ENCODE measurements at places on chromosomes 7 and 10.

DNA sequence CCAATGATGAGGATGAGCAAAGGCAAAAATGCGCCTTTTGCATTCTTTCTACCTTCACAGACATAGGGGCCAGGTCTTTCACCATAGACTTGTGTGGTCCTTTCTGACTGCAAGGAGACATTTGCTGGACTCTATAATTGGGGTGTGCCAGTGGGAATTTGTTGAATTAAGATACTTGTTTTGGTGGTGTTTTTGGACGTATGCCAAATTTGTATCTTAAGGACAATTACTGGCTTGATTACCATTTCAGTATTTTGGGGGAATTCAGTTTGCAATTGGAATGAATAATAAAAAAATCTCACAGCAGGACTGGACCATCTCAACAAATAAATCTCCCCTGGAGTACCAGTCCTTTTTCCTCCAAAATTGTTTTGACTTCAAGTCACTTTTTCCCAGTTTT is 47.9 kb downstream of the SND1 start:
- DNase-seq = no peak

DNA sequence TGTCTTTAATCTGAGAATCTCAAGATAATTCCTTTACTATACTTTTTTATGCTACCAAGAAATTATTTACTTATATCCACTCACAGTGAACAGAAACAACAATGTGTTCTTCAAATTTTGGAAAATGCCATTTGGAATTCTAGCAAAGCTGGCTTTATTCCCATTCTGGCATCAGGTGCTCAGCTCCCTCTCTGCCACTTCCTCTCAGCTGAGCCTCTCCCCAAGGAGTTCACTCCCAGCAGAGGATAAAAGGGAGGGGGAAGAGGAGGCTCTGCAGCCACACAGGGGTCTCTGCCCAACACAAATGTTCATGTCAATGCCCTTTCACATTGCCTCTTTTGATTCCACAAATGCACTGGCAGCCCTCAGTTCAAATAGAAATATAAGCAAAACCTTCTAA is 116.9 kb downstream of the CPEB3 start:
- DNase-seq = no peak

DNA sequence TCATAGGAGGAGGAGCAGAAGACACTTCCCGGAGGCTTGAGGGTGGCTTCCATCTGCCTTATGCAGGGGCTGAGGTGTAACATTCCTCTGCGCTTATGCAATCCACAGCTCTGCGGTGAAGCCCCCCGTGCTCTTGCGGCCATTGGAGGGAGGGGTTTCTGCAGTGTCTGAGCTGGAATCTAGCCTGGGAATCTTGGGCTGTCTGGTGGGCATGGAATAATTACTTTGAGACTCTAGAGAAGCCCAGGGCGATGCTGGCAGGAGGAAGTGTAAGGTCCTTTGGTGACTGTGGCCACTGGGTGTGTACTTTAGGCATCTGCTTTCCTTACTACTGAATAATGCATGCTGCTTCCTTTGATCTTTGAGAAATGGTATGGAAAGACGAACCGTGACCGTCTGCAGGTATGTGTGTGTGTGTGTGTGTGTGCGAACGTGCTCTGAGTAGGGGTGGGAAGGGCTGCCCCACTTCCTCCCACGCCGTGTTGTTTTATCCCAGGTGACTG is 181.0 kb downstream of the PRPF18 start:
- DNase-seq = no peak

DNA sequence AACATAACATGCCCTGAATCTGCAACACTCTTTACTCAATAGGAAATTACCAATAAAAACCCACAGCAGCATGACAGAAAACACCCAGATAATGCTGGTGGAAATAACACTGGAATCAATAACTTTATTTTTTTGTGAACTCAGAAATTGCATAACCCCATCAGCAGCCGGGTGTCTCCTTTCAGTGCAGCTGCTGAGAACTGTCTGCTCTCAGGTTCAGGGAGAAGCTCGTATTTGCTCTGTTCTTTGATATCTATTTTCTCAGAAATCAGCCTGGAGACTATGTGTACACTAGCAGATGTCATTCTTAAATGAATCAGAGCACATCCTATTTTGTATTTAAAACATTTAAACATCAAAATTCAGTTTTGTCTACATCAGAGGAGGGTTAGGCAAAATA is 506.0 kb downstream of the POM121L12 start:
- no peak for DNase-seq

DNA sequence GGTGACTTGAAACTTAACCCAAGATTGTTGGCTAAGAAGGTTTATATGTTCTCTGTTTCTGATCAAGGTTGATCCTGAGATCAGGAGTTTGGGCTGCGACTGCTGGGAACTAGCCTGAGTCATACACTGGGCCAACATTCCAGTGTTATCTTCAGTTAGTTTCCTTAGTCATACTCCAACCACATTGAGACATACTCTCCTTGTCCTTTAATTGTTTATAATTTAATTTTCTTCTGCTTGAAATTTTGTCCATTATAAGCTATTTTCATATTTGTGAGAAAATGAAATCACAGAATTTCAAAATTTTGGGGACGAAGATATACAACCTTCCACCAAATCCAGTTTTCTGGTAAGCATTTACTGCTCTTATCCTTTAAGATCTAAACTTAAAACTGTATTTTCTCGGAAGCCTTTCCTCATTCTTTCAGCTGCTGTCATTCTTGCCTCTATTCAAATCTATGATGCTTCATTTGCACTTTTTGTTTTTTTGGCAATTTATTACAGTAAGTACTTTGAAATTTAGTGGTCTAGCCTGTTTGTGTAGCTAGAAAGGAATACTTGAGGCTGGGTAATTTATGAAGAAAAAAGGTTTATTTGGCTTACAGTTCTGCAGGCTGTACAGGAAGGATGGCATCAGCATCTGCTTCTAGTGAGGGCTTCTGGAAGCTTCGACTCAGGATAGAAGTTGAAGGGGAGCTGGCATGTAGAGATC is 63.4 kb upstream of the POT1 start:
- no peak for DNase-seq

DNA sequence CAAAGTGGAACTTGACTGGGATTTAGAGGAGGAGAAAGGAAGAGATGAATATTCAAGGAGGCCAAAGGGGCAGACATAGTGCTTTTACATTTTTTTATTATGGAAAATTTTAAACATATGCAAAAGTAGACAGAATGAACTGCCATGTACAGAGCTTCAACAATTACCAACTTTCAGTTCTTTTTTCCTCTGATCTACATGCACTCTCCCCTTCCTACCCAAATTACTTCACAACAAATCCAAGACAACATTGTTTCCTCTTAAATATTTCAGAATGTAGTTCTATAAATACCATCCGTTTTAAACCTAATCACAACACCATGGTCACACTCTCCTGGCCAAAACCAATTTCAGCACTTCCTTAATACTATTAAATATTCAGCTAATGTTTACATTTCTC is 83.5 kb upstream of the FZD1 start:
- no peak for DNase-seq

- no peak for DNase-seq
Observed at GRCh38 chr10:92593619-92594588, 974 bp downstream of the KIF11 start.

DNA sequence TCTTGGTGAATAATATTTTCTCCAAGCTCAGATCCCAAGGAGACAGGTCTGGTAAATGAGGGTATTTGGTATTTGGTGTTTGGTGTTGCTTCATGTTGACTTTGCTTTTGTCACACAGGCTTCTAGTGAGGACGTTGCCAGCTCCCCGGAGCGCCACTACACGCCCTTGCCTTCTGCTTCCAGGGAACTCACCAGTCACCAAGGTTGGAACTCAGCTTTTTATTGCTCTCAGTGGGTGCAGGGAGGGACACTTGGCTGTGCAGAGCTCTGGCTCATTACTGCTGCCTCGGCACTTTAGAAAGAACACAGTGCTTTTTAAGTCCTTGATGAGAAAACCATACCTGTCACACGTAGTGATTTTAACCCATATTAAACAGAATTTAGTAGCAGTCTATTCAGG is 892.9 kb downstream of the LRMDA start:
- no peak for DNase-seq

DNA sequence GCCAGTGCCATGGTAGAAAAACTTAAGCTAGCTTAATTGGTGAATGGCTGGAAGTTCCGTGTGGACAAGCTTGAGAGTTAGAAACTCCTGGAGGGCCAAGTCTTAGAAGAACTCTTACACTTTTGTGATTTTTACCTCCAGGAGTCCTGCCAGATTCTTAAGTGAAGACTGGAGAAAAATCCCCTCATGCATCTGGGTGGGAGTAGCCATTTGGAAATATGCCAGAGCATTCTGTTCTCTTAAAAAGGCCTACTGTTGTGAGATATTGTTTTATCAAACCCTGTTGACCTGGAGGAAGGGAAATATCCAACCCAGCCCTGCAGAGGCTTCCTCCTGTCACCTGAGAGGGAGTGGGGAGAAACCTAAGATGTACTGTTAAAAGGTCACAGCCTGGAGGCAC is 17.6 kb upstream of the MCM10 start:
- DNase-seq = no peak

- DNase-seq = no peak
Observed at GRCh38 chr10:50375051-50375452, 123.7 kb upstream of the ASAH2 start.

DNA sequence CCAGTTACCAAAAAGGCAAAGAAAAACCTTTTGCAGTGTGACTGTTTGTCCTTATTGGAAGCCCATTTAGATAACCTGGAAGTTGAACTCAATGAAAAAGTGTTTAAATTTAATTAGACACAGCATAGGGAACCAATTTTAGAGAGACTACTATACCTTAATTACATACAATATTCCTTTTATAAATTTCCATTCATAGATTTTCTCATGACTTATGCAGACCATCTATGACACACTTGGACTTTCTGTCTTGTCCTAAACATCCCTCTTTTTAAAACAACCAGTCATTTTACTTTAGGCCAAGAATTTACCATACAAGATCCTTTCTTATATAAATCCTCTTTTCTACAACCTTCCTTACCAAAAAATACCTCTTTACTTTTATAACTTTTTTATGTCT is 61.6 kb downstream of the MTURN start:
- no peak for DNase-seq

- no peak for DNase-seq
Observed at GRCh38 chr10:17001297-17001744, 128.3 kb downstream of the CUBN start.

DNA sequence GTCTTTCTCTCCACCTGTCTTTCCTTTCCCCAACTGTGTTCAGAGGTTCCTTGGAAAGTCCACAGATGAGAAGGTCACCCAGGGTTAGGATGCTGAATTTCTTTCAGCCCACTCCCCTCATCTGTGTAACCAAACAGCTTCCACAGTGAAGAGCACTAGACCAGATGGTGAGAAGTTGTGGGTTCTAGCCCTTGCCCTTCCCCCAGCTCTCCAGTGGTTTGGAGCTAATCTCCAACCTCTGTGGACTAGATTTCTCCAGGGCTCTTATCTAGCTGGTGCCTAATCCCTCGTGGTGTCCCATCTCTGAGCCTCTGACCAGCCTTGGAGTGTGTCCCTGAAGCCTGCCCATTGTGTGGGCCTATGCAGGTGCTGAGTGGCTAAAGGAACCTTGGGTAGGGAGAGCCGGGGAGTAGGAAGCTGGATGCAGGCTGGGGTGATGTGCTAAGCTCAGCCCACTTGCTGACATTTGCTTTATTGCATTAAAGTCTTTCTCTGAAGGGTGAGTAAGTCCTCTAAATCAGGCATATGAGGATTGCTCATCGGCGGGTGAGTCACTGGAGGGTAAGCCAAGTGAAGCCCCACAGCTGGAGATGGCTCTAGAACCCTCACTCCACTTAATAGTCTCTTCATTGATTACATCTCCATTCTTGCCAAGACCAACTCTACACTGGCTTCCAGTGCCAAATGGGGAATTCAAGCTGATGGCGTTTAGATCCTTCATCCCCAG is 14.9 kb downstream of the DUSP5 start:
- no peak for DNase-seq

GRCh38 chr7:17863095-17863808 is 77.0 kb downstream of the SNX13 start:
- no peak for DNase-seq

DNA sequence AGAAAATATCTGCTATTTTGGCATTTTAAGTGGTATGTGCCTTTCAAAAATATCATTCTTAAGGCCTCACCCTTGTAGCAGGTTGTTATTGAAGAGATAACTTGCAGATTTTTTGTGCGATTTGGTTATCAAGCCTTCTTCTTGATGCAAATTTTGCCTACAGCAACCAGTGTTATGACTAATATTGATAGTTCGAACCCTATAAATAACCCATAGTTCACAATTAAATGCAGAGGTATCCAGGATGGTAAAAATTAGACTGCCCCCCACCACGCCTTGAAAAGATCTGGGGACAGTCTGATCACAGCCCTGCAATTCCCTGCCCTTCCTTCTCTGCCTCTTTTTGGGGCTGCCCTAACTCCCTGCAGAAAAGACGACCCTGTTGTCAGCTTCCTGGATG is 28.4 kb upstream of the RAPGEF5 start:
- DNase-seq = no peak

GRCh38 chr7:70527520-70528115 is 604.3 kb upstream of the GALNT17 start:
- DNase-seq = no peak
